ENCODE measurements at places on chromosomes 5 and 9. TPM values are rescaled to one million over a fixed set of nuclear protein-coding genes. Genes with fewer than 3 reads are reported as not detected.

DNA sequence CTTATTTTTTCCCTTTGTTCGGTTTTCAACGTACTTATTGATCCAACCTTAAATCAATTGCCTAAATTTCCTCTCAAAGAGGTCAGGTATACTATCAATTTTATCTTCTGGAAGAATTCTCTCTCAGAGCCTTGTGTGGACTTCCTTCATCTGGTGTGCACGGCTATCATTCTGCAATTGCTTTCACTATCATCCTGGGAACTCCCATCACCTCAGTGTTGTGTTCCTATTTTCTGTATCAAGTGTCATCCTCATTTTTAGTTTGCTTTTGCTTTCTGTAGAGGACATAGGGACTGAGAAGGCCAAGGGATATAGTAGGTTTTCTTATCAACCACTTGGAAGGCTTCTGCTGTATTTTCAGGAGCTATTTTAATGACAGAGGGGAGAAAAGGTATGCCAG, 11.3 kb downstream of the STOM start:
- DNase-seq, result no peak

GRCh38 chr9:33988219-33988890, 60.3 kb downstream of the UBAP2 start:
- peak; percentile 1 for DNase-seq

DNA sequence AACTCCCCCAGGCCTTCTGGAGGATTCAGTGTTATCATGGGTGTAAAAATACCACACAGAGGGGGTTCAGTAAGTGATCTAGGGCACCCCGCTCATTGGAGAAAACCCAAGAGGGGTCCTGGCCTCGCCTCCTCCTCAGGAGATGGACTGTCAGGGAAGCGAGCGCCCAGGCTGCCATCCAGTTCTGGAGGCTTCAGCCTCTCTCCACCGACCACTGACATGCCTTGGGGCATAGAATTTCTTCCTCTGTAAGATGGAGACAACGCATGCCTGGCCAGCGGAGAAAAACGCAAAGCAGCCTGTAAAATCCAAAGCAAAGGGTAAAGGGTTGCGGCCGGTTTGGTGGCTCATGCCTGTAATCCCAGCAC, 165.4 kb downstream of the COL23A1 start:
- DNase-seq, result no peak

DNA sequence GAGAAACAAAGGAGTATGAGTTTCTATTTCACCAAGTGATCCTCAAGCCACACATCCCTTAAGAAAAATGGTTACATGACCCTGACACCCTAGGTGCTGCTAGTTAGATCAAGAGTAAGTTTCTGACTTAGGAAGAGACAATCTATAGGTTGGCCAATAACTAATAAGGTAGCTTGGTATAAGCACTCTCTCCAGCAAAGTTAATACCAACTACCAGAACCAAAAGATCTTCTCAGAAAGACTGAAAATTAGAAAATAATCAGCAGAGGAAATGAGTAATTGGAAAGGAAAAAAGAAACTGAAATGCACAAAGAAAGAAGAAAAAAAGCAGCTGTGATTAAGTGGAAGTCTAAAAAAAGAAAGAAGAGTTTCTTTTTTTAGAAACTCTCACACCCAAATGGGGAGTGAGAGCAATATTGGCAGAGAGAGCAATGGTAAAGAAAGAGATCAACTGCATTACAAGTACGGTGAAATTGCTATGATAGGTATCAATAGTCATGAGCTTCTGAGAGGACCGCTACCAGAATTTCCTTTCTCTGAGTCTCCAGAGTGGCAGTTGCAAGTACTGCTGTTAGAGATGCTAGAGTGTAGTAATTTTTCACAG, 195.5 kb downstream of the TMEM167A start:
- no peak for DNase-seq

- peak; percentile 54 for DNase-seq
Observed at GRCh38 chr5:54148067-54148845, 162.1 kb downstream of the ARL15 start.

- no peak for DNase-seq
Observed at GRCh38 chr9:104775574-104775936, 11.6 kb downstream of the NIPSNAP3B start.

GRCh38 chr5:173329491-173330337, 1.5 kb upstream of the STC2 start:
- peak; percentile 59 for DNase-seq

DNA sequence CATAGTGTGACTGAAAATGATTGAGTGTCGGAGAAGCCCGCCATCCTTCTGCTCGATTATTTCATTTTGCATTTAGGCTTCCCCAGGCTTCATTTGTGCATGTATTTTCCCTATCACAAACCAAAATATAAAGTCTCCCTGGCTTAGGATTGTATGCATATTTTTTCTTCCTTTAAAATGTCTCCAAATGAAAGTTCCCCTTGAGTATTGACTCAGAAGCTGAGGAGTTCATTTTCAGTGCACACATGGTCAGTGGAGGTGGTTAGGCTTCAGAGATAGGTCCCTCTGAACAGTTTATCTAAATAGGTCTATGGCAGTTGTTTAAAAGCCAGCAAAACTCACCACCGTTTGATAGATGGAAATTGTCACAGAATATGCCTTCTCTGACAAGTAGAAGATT, 97.2 kb downstream of the TLE4 start:
- DNase-seq, result no peak

Gene PURA
- total RNA-seq, result 30.6 TPM

Gene ADCY2
- not detected for total RNA-seq

Gene CAPSL
- total RNA-seq, result 4.5 TPM

Gene ADAMTS12
- 10.1 TPM for total RNA-seq

Gene CTXN3
- total RNA-seq, result not detected

Gene GRM6
- not detected for total RNA-seq
